ENCODE measurements at places on chromosomes 5 and 9.

- DNase-seq, result no peak
Measured at GRCh38 chr9:132074736-132075135, 4.9 kb downstream of the MED27 start.

GRCh38 chr9:121383715-121384114, 13.7 kb upstream of the STOM start:
- no peak for DNase-seq

GRCh38 chr5:151382576-151382975, 35.2 kb upstream of the SLC36A2 start:
- no peak for DNase-seq

DNA sequence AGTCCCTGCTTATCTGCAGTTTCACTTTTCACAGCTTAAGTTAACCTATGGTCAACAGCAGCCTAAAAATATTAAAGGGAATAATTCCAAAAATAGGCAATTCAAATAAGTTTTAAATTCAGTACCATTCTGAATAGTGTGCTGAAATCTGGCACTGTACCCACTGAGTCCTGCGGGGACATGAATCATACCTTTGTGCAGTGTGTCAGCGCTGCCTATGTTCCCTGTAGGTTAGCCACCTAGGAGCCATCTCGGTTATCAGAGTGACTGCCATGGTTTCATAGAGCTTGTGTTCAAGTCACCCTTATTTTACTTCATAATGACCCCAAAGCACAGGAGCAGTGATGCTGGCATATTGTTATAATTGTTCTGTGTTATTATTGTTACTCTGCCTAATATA, 139.9 kb downstream of the GPBP1 start:
- no peak for DNase-seq

DNA sequence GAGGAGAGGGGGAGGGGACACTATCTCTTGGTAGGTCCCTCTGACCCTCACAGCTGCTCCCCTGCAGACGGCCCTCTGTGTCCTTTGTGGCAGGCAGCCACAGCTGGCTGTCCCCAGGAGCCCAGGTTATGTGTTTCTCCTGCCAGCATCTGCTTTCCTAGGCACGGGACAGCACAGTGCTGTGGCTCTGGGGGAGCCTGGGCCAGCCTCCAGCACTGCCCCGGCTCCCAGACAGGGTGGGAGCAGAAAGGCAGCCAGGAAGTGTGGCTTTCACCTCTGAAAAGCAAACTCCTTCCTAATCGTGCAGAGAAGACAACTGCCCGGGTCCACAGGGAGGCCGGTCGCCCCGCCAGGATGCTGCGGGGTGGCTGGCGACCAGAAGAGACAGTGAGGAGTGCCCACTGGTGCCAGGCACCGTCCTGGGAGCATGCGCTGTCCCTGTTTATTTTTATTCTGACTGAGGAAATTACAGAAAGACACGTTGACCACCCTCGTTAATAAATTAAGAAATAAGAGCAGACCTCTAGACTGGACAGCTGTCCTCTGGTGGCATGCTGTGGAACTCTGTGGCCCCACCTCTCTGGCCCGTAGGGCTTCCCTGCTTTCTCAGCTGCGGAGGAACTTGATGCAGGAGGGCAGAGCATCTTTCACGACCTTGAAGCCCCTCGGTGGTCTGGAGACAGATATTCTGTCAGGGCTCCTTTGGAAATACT, 240.3 kb downstream of the FANCC start:
- no peak for DNase-seq

- no peak for DNase-seq
Measured at GRCh38 chr5:80172067-80172695, 83.7 kb downstream of the SERINC5 start.

GRCh38 chr5:170634256-170634990, 130.6 kb downstream of the KCNIP1 start:
- DNase-seq, result no peak

GRCh38 chr9:130167927-130168326, 4.3 kb upstream of the NCS1 start:
- no peak for DNase-seq

DNA sequence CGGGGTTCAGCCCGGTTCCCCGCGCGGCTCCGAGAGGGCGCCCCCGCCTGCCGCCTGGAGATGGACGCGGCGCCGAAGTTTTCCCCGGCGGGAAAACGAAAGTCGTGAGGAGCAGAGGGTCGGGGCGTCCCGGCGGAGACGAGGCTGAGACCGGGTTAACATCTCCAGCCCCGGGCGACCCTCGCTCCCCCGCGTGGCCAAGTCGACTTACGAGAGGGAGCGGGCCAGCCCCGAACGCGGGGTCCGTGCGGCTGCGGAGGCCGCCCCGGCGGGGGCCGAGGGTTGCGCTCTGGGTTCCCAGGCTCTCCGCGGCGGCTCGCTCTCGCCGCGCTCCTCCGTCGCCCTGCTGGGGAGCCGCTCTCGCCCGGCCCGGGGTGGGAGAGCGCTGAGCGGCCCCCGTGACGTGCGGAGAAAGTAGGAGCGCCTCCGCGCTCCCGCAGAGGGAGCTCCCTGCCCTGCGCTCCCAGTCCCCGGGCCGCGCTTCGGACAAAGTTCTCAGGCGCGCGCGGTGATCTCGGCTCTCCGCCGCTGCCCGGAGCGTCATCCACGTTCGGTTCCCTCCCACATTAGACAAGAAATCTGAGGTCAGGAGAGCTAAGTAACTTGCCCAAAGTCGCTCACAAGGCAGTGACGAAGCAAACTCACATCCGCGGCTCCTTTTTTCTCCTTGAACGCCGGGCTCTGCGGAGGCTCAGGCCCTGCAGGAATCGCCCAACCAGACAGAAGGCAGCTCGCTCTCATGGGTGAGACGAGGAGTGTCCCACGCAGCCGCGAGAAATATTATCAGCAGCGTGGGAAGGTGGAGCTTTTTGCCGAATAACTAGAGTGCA, 1.2 kb upstream of the GCNT4 start:
- peak; percentile 76 for DNase-seq

- no peak for DNase-seq
Measured at GRCh38 chr5:98784411-98784810, 10.9 kb downstream of the RGMB start.

GRCh38 chr5:120457839-120458507, 6.1 kb upstream of the PRR16 start:
- DNase-seq, result peak; percentile 72
